ENCODE measurements at places on chromosomes 7 and 10.

DNA sequence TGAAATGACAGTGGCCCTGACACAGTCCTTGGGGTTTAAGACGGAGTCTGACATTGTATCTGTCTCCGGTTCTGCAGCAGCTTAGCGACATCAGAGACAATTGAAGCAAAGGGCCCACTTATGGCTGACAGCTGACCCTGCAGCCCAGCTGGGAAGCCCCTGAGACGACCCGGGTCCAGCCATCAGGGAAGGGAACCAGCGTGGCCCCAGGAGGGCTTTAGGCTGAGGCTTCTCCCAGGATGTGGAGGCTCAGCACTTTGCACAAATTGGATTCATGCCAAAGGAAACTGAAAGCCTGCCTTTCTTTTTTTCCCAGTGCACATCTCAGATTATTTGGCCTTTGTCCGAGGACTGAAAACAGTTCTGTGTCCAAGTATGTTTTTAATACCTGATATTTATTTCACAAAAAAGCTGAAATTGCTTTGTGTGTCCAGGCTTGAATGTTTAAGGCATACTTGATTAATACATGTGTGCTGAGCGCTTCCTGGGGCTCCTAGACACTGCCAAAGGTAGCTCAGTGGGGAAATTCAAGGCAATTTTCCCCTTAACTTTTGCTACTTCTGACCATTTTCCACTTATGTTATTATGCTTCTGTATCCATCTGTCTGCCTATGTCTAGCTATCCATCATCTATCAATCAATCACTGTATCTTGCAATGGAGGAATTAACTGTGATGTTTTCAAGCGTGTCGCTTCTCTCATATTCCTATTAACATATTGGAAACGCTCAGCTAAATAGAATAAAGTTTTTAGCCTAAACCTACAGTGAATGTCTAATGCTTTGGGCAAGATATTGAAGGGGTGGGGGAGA, 34.8 kb downstream of the KLF6 start:
- DNase-seq: no peak

- no peak for DNase-seq
Measured at GRCh38 chr10:82440775-82441174, 565.8 kb downstream of the NRG3 start.

GRCh38 chr7:46847126-46847525, 734.8 kb downstream of the TNS3 start:
- no peak for DNase-seq

GRCh38 chr7:105690325-105690945, 109.1 kb upstream of the EFCAB10 start:
- no peak for DNase-seq

DNA sequence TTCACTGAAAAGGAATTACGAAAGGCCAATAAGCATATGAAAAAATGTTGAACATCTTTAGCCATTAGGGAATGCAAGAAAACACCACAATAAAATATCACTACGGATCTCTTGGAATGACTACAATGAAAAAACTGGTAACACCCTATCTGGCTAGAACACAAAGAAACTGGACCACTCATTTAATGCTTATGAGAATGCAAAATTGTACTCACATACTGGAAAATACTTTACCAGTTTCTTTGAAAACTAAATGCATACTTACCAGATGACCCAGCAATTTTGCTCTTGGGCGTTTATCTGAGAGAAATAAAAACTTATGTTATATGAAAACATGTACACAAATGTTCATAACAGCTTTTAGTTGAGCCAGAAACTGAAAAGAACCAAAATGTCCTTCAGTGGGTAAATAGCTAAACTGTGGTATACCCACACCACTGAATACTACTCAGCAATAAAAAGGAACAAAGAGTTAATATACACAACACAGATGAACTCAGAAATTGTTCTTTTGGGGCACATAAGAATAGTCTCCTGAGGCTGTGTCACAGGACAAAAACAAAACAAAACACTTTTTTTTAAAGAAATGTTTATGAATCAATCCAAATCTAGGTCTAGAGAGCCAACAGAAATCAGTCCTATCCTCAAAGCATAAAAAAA, 23.5 kb downstream of the CNOT4 start:
- no peak for DNase-seq

DNA sequence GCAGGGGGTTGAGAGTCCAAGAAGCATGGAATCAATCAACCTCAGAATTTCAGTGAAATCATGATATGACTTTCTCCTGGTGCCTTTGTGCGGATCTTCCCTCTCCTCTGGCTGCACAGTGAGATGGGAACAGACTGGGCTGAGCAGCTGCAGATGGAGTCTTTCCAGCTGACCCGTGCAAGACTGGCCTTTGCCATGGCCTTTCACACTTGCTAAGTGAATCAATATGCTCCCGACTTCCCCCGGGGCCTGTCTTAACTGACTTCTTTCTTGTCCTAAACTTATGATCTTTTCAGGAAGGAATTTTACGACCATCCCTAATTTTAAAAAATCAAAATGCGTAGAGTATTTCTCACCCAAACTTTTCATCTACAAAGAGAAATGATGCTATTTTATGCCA, 469.9 kb downstream of the GALNT17 start:
- DNase-seq: no peak

DNA sequence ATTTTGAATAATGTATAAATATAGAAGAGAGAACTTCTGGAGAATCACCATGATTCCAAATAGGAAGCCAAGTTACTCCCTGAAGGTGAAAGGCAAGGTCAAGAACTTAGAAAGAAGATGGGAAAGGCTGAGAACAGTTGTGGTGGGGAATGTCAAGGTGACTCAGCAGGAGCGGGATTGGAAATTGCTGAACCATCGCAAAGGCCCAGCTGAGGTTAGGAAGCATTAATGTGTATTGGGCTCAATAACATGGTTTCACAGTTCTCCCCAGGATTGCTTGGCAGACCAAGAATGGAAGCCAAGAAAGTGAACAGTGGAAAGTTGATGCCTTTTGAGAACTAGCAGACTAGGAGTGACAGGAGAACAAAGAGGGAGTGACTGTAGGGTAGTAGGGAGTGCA, 133.3 kb downstream of the VTI1A start:
- DNase-seq: no peak

DNA sequence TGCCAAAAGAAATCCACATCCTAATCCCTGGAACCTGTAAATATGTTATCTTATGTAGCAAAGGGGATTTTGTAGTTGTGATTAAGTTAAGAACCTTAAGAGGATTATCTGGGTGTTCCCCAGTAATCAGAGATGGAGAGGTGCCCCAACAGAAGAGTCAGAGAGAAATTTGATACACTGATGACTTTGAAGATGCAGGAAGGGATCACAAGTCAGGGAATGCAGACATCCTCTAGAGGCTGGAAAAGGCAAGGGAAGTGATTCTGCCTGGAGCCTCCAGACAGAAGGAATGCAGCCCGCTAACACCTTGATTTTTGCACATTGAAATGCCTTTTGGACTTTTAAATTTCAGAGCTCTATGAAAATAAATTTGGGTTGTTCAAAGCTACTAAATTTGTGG, 531.7 kb downstream of the DNAJB9 start:
- no peak for DNase-seq

DNA sequence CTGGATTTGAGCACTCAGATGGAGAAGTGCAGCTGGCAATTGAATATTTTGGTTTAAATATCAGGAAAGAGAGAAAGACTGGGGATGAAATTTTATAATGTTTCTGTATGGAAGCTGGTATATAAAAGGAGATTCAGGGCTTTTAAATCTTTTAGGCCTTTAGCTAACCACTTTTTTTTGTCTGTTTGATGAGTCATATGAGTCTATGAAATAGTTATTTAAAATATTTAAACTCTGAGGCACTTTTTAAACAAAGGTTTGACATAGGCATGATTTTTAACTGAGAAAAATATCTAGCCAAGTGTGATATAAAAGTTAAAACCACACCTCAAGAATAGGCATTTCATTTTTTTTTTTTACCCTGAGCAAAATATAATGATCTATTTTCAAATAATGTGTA, 944.3 kb downstream of the GATA3 start:
- no peak for DNase-seq

GRCh38 chr10:113454341-113455061, 98.4 kb upstream of the HABP2 start:
- DNase-seq: no peak

Measured in thoracic aorta (tissue), 2 donors.